ENCODE measurements at places on chromosomes 11 and 22.
A peak's percentile ranks its signal among the peaks of the same experiment; 100 is the strongest.

GRCh38 chr11:23226331-23227077 is 366.2 kb upstream of the CCDC179 start:
- DNase-seq = no peak

- DNase-seq = no peak
Measured at GRCh38 chr11:85699957-85700741, 14.2 kb upstream of the CCDC89 start.

- DNase-seq = peak; percentile 58
Measured at GRCh38 chr22:32854351-32854804, 52.9 kb downstream of the TIMP3 start.

DNA sequence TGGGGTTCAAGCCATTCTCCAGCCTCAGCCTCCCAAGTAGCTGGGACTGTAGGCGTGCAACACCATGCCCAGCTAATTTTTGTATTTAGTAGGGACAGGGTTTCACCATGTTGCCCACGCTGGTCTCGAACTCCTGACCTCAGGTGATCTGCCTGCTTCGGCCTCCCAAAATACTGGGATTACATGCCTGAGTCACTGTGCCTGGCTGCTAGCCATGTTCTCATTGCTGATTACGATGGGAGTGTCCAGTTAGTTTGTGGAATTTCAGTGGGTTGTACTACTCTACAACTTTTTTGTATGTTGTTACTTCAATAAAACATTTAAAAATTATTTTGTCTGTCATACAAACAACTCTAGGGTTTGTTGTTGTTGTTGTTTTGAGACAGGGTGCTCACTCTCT is 4.8 kb upstream of the VPS11 start:
- no peak for DNase-seq

GRCh38 chr11:1694846-1695547 is 2.0 kb upstream of the KRTAP5-6 start:
- DNase-seq = no peak

DNA sequence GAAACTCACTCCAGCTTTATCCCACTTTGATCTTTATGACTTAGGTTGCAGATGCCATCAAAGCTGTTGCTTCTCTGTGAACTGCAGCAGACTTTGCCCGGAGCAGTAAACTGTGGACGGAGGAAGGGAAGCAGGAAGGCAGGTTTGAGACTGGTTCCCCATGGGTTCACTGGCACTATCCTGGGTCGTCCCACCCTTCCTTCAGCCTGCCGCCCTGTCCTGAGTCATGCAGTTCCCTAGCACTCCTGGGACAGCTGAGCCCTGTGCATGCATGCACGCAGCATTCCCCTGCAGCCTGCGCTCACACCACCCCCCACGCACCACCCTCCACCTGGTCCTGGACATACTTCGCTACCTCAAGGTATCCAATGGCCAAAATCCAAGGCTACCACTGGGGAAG is 23.5 kb upstream of the P2RY2 start:
- no peak for DNase-seq

GRCh38 chr22:38845004-38845740 is 1.3 kb upstream of the NPTXR start:
- no peak for DNase-seq

GRCh38 chr11:100777103-100777502 is 90.0 kb downstream of the ARHGAP42 start:
- no peak for DNase-seq

DNA sequence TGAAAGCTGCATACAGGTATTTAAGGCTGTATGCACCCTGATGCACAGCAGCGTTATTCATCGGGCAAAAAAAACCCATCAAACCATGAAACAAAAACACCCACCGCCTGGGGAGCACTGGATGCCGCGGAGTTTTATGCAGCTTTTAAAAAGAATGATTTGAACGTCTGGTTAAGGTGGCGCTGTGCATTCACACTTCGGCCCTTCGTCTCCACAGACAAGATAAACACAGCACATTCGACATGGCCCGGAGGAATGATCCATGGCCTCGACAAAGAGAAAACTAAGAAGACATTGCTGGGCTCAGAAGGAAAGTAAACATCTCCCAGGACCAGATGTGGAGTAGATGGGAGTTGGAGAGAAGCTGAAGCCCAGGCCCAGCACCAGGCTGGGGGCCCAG is 40.8 kb upstream of the GAL start:
- DNase-seq = no peak

DNA sequence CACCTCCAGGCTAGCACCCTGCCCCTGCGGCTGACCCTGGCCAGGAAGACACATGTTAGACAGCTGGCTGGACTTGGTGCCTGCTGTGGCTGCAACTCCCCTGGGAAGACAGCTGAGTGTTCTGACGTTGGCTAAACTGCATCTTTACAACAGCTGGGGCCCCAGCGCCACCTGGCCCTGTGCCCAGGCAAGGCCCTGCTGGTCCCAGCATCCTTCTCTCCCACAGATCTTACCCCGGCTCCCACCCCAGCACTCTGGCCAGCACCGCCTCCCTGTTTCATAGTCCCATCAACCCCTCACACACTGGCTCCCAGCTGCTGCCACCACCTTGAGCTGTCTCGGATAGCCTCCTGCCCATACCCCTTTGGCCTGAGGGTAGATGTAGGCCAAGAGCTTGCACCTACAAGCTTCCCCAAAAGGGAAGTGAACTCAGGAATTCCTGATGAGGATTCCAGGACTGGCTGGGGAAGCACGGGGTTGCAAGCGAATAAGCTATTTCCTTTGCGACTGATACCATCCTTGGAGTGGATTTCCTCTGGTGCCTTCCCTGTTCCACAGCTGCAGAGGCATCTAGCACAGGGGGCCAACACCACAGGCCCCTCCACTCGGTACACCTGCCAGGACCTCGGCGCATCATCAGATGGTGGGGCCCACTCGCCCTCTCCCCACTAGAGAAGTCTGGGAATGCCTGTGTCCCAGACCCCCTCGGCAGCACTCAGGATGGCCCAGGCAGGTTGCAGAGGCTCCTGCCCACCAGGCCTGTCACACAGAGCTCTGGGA is 28.5 kb downstream of the RSPH14 start:
- DNase-seq = peak; percentile 78

GRCh38 chr11:36191941-36192340 is 97.3 kb downstream of the COMMD9 start:
- DNase-seq = no peak

DNA sequence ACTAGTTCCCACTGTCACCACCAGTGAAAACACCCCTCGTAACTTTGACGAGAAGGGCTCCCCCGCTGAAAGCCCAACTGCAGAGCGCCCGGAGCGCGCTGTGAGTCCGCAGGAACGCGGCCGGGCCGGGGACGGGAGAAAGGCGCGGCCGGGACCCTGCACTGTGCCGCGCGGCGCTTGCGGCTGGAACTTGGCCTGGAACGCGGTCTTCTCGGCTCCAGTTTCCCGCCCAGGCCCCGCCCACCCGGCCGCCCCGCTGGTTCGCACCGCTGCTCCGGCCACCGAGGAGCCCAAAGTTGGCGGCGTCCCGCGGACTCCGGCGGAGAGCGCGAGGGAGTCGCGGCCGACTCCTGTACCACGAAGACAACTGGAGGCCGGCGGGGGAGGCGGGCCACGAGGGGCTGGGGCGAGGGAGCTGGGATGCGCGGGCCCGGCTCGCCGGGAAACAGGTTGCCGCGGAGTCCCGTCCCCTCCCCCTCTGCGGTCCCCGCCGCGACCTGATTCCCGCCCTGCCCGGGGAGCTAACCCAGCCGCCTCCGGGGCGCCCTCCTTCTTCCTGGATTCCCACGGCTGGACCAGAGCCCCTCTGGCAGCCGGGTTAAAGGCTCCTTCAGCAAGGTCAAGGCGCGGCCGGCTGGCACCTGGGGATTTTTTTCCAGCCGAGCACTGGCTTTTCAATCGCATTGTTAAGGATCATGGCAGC is 3.4 kb downstream of the TENM4 start:
- DNase-seq = peak; percentile 45

GRCh38 chr22:37383341-37383740 is 43.9 kb downstream of the ELFN2 start:
- DNase-seq = no peak

DNA sequence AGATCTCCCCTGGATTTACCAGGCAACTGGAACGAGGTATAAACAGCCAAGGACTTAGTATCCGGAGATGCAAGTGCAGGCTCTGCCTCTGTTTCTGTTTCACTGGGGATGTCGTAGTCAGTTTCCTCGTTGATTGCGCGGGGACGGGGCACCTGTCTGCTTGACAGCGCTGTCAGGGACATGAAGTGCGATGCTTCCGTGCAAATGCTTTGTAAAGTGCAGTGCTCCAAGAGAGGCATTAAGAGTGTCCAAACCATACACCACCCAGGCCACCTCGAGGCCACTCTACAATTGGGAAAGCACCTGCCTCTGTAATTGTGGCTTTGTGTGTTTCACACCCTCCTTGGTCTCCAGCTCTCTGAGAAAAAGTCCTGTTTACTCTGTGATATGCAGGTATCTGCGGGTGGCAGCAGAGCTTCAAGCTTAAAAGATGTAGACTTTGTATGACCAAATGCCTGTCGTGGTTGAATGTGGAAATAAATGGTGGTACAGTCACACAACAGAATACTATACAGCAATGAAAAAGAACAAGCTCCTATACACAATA is 18.6 kb upstream of the CD5 start:
- DNase-seq = no peak

GRCh38 chr11:7573193-7573557 is 59.4 kb downstream of the PPFIBP2 start:
- DNase-seq = no peak

- DNase-seq = no peak
Measured at GRCh38 chr11:20592741-20593140, 6.7 kb upstream of the SLC6A5 start.

- DNase-seq = no peak
Measured at GRCh38 chr22:47209040-47209514, 446.6 kb downstream of the TBC1D22A start.

GRCh38 chr11:104688731-104689130 is 209.5 kb downstream of the CASP12 start:
- DNase-seq = no peak

- DNase-seq = no peak
Measured at GRCh38 chr11:97973352-97973857, 1047.3 kb upstream of the CNTN5 start.

DNA sequence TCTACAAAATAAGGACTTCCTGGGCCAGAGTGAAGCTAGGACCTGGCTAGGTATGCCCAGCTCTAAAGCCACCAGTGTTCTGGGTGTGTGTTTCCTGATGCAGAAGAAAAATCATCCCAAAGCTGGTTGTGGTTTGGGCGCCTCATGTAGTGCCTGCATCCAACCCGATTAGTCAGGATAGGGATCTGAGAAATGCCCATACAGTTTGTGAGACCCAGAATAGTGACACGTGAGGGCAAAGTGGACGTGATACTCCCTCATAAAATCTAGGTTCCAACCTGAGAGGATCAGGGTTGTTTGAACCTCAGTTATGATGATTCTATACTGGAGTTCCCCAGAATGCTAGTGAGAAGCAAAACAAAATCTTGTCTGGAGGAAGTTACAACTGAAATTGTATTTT is 238.4 kb downstream of the TBC1D22A start:
- no peak for DNase-seq

DNA sequence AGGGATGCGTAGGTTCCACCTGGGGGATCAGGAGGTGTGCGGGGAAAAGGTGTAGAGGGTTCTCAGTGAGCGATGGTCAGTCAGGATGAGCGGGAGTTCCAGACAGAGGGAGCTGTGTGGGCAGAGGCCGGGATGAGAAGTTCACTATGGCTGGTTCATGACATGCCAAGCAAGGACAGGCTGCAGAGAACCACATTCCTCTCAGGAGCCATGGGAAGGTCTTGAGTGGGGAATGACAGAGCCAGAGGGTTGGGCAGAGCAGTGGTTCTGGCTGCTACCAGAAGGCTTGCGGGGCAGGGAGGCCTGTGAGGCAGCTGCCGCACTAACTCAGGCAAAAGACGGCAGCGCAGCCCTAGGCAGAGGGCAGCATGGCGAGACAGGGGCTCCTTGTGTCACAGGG is 66.1 kb downstream of the SCUBE1 start:
- no peak for DNase-seq

GRCh38 chr22:49979587-49980264 is 19.2 kb downstream of the PIM3 start:
- DNase-seq = no peak

DNA sequence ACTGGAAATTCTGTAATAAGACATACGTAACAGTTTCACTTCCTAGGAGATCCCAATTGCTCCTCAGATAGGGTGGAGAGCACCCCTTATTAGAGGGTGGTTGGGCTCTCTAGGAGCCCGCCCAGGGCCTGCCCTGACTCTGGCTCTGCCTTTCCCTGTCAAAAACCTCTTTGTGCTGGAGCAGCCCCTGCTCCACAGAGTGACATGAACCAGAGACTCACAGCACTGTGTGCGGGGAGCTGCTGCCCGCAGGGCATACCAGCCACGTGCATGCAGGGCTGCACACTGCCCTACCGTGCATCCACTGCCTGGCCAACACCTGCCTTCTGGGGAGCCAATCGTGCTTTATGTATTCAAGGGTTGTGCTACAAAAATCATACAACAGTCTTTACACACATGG is 24.3 kb downstream of the KCNQ1OT1 start:
- peak; percentile 38 for DNase-seq
